ENCODE measurements at places on chromosomes 1 and 21. TPM values are rescaled to one million over a fixed set of nuclear protein-coding genes. Genes with fewer than 3 reads are reported as not detected.
A peak's percentile ranks its signal among the peaks of the same experiment; 100 is the strongest.

RNASEL gene
- total RNA-seq, result 4.4 TPM

EPHA2 gene
- total RNA-seq, result 79.4 TPM

- H3K27ac ChIP-seq, result no peak overlapping the region
- H3K4me1 ChIP-seq, result no peaks in the 10 kb centered on the region
- H3K36me3 ChIP-seq, result peaks cover 6% of the 10 kb centered on the region
- DNase-seq, result no peak
- H3K27me3 ChIP-seq, result no peaks in the 10 kb centered on the region
Measured at GRCh38 chr21:45997495-45998275, 16.1 kb downstream of the COL6A1 start.

DNA sequence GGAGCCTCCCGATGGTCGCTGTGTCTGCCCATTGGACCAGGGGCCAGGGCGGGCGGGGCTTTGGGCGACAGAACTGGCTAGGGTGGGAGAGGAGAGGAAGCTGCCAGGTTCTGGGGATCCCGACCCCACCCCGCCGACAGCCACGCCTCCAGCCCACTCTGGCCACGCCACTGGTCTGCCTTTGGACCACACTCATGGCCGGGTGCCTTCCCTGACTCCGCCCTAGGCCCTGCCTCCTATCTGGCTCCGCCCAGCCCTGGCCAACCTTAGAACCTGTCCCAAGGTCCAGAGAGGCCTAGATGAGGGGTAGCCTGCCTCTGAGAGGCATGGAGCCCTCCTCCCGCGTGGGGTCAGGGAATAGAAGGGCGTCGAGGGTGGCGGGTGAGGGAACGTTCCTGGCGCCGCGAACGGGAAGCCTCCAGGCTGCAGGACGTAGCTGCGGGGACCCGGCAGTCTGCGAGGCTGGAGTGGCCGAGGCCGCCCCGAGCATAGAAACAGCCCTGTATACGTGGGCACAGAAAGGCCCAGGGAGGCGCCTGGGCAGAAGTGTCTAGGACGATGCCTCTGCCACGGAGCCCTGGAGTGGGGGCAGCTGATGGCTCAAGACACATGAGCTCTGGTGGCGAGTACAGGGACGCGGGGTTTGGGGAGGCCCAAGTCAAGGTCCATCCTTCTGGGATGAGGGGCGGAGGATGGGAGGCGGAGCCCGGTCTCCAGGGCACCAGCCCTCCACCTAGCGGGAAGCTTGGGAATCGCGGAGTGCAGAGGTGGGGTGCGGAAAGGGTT, 11.5 kb upstream of the COL16A1 start:
- H3K4me3 ChIP-seq, result peak overlapping the region; percentile 85
- peaks cover 66% of the 10 kb centered on the region for H3K4me1 ChIP-seq
- peak; percentile 89 for DNase-seq
- peak overlapping the region; percentile 90 for H3K27ac ChIP-seq
- peaks cover 2% of the 10 kb centered on the region for H3K27me3 ChIP-seq

DNA sequence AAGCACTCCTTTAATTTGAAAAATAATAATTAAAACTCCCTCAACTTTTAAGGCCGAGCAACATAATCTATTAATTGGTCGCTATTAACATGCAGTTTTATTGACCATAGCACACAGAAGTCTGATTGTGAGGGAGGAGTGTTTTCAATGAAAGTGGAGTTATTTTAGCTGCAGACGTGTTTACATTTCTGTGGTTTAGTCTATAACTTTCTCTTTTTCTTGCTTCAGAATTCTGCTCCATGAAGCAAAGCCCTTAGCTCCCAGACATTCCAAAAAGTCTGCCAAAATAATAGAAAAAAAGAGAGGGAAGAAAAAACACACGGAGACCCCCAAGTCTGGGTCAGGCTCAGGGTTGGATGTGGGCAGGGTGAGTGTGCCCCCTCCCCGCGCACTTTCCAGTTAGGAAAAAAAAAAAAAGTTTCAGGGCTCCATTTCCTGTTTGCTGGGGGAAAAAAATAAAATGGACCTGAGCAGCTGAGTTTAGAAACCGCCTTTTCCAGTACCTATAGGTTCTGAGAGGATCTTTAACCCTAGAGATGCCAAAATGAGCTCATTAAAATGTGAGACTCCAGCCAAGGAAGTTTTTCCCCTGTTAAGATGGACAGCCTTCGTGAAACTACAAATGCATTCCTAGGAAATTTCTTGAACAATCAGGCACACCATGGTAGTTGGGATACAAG, 143.7 kb upstream of the ETS2 start:
- H3K4me1 ChIP-seq, result peaks cover 8% of the 10 kb centered on the region
- H3K36me3 ChIP-seq, result no peaks in the 10 kb centered on the region
- peaks cover 54% of the 10 kb centered on the region for H3K27me3 ChIP-seq

DNA sequence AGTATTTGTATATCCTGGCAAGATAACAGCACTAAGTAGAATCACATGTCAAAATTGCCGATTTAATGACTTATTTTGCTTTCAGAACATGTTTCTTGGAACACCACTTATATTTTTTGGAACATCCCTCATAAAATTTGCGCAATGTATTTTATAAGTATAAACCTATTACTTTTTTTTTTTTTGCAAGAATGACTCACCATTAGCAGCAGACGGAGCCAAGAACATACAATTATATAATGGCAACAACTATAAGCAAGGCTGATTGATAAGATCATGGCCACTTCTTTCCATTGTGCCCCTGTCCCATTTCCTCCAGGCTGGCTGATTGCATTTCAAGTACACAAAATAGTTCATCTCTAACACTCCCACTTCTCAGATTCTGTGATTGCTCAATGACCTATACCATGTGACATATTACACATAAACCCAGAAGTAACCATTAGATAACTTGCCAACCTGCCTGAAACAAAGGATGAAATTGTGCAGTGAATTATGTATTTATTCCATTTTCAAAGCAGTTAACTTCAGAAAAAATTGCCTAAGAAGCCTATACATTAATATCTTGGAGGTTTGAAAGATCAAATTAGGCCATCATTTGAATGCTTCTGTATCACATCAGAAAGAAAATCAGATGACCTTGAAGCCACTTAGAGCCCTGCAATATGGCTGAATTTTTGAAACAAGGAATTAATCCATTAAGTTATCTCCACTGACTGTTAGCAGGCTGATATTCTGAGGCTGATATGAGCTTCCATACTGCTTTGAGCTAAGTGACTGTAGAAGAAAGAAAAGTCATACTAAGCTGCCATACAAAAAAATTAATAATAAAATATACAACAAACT, 77.8 kb upstream of the PRMT6 start:
- DNase-seq, result no peak
- no peak overlapping the region for H3K27ac ChIP-seq

GRCh38 chr1:6110326-6110725, 64.6 kb downstream of the KCNAB2 start:
- DNase-seq, result no peak
- H3K27ac ChIP-seq, result no peak overlapping the region
- H3K4me3 ChIP-seq, result no peak overlapping the region
